Naive thymus-derived CD4-positive, alpha-beta T cell (primary cell): ENCODE measurements at places on chromosomes 5 and 9.

DNA sequence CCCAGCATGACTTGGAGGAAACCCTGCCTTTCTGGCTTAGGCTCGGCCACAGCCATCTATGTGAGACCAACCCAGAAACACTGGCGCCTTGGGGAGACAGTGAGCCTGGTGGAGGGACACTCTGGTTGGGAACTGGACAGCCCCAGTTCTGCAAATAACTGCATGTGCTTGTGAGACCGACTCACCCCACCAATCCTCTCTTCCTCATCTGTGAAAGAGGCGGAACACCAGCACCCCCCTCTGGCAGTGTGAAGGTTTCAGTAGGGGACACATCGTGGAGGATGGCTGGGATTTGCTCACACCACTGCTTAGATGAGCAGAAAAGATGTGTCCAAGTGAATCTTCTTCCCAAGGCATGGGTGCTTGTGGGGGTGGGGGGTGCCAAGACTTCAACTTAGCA is 43.4 kb upstream of the N4BP3 start:
- no peak overlapping the region for H3K27ac ChIP-seq
- no peaks in the 10 kb centered on the region for H3K36me3 ChIP-seq
- H3K4me3 ChIP-seq = no peak overlapping the region
- H3K4me1 ChIP-seq = no peaks in the 10 kb centered on the region
- no peak for DNase-seq
- no peaks in the 10 kb centered on the region for H3K27me3 ChIP-seq

GRCh38 chr9:93690618-93691017 is 114.2 kb downstream of the PHF2 start:
- DNase-seq = no peak
- no peak overlapping the region for H3K4me3 ChIP-seq
- no peaks in the 10 kb centered on the region for H3K36me3 ChIP-seq
- H3K27ac ChIP-seq = no peak overlapping the region
- H3K4me1 ChIP-seq = no peaks in the 10 kb centered on the region

DNA sequence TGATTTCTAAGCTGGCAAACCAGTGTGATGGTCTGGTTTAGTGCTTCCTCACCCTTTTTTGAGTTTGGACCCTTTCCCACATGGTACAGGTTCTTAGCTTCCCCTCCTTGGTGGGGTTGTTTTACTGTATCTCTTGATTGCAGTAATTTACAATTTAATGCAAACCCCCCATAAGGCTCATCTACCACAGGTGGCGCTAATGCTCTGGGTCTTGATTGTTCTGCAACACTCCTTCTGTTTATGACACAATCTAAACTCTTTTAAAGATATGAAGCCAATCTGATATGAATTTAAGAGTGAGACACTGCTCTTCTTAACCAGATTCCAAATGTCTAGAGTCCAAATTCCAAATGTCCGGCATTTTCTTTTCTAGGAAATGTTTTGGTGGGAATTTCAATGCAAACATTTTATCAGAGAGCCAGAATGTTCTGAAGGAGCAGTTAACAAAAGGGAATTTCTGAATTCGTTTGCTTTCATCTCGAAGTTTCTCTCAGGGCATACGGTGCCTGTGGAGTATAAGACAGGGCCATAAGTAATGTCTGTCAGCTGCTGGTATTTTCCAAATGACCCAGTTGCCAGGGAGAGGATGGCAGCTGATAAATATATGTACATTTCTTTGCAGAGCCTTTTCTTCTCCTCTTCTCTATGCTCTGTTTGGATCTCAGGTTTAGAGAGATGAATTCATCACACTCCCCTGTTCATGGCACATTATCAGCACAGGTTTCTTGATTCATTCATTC is 246.8 kb downstream of the ARHGAP26 start:
- no peak overlapping the region for H3K4me3 ChIP-seq
- DNase-seq = no peak
- no peaks in the 10 kb centered on the region for H3K4me1 ChIP-seq

- H3K4me1 ChIP-seq = no peaks in the 10 kb centered on the region
- H3K4me3 ChIP-seq = no peak overlapping the region
- DNase-seq = no peak
- no peaks in the 10 kb centered on the region for H3K36me3 ChIP-seq
- no peak overlapping the region for H3K27ac ChIP-seq
Observed at GRCh38 chr9:79461712-79462111, 110.1 kb upstream of the TLE4 start.

GRCh38 chr9:114985959-114986501 is 55.6 kb upstream of the TNFSF8 start:
- no peak overlapping the region for H3K27ac ChIP-seq
- H3K4me1 ChIP-seq = peaks cover 24% of the 10 kb centered on the region
- H3K4me3 ChIP-seq = no peak overlapping the region
- no peaks in the 10 kb centered on the region for H3K27me3 ChIP-seq
- DNase-seq = no peak

DNA sequence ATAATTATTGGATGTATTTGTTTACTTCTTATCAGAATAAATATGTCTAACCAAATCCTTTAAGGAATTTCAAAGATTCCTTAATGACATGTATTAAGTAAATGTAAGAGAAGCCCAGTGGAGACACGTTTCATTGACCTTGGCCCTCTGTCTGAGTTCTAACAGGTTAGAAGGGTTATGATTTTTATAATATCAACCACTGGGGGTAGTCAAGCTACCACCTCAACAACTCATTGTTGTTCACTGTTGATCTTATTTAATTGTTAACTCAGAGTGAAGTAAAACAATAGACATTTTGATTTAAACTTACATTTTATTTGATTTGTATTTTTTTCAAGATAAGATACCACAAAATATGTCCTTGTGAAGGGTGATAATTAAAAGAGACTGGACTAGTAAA is 499.2 kb upstream of the COX7C start:
- H3K27me3 ChIP-seq = no peaks in the 10 kb centered on the region
- H3K27ac ChIP-seq = no peak overlapping the region
- no peak overlapping the region for H3K4me3 ChIP-seq
- H3K36me3 ChIP-seq = no peaks in the 10 kb centered on the region

GRCh38 chr5:128264564-128265360 is 181.2 kb downstream of the SLC12A2 start:
- no peak for DNase-seq
- H3K4me3 ChIP-seq = no peak overlapping the region
- H3K4me1 ChIP-seq = no peaks in the 10 kb centered on the region

- H3K27ac ChIP-seq = no peak overlapping the region
- H3K4me1 ChIP-seq = no peaks in the 10 kb centered on the region
- no peak overlapping the region for H3K4me3 ChIP-seq
Observed at GRCh38 chr5:32018476-32019436, 155.4 kb downstream of the GOLPH3 start.

DNA sequence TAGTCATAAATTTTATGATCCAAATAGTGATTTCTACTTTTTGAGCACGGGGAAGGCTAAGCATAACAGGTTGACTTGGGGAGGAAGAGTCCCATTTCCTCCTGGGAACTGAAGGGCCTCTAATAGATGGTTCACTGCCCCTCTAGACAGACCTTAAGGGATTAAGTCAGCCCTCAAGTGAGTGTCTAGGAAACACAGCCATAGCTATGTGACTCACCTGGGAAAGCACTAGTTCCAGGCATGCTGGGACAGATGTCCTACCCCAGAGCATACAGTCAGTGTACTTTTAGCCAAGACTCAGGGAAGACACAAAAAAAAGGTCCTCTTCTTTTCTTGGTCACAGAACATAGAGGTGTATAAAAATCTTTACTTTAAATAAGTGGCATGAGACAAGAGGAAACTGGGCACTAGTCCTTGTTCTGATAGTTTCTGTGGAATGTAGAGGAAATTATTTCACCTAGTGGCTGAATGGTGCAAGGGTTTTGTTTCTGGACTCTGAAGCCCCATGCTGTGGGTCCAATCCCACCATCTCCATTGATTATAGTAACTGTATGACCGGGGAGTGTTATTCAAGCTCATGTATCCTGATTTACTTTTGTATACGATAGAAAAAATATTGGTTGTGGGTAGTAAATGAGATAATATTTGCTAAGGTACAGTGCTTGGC is 86.0 kb downstream of the NREP start:
- H3K27me3 ChIP-seq = no peaks in the 10 kb centered on the region
- no peak for DNase-seq
- no peak overlapping the region for H3K27ac ChIP-seq
- no peaks in the 10 kb centered on the region for H3K36me3 ChIP-seq

DNA sequence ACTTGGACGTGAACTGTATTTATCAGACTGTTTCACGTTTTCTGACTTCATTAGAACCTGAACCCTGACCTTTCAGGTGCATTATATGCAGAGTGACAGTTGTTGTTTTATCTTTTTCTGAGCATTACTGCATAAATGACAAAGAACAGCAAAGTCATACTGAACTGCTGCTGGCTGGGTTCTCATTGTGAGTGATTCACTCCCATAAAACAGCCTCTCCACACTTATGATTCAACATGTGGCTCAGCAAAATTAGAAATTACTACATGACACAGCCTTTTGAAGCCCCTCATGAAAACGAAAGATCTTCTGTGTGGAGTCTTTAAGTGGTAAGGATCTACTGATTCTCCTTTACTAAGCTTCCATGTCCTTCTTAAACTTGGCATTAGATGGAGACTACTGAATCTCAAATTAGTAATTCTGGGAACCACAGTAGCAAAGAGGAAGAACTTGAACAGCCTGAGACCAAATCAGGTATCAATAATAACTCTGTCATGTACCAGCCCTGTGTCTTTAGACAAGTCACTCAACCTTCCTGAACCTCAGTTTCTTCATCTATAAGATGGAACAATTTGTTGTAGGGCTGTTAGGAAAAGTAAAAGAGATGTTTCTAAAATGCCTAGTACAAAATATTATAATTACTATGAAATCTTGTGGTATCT is 172.3 kb upstream of the GNA14 start:
- no peak for DNase-seq
- no peak overlapping the region for H3K4me3 ChIP-seq
- H3K27me3 ChIP-seq = no peaks in the 10 kb centered on the region
- H3K27ac ChIP-seq = no peak overlapping the region

GRCh38 chr5:107557051-107557658 is 113.6 kb downstream of the EFNA5 start:
- H3K4me3 ChIP-seq = no peak overlapping the region
- H3K27me3 ChIP-seq = no peaks in the 10 kb centered on the region
- no peaks in the 10 kb centered on the region for H3K4me1 ChIP-seq
- no peak for DNase-seq
- H3K27ac ChIP-seq = no peak overlapping the region
- H3K36me3 ChIP-seq = no peaks in the 10 kb centered on the region

DNA sequence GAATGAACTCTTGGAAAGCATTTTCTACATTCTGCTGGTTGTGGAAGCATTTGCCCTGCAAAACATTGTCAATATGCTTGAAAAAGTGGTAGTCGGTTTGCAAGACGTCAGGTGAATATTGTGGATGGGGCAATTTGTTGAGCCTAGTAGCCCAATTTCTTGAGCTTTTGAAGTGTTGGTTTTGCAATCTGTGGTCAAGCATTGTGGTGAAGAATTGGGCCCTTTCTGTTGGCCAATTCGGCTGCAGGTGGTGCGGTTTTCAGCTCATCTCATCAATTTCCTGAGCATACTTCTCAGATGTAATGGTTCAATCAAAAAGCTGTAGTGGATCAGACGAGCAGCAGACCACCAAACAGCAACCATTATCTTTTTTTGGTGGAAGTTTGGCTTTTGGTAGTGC is 426.8 kb upstream of the CDH9 start:
- H3K27ac ChIP-seq = no peak overlapping the region
- no peaks in the 10 kb centered on the region for H3K4me1 ChIP-seq
- DNase-seq = no peak
- H3K36me3 ChIP-seq = no peaks in the 10 kb centered on the region
- no peaks in the 10 kb centered on the region for H3K27me3 ChIP-seq

DNA sequence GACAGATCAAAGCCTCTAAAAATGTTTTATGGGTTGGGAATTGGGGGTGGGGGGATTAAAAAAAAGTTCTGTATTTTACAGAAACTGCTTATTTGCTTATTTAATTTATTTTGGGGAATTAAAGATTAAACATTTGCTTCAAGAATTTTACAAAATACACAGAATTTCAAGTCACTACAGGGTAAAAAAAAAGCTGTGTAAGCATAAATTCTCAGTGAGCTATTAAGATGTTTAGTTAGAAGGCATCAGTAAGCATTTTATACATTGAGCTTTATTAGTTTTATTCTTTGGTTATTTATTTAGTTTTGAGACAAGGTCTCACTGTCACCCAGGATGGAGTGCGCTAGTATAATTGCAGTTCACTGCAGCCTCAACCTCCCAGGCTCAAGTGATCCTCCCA is 5.2 kb downstream of the BDP1 start:
- H3K4me3 ChIP-seq = no peak overlapping the region
- DNase-seq = no peak
- H3K27me3 ChIP-seq = no peaks in the 10 kb centered on the region
- H3K4me1 ChIP-seq = peaks cover 11% of the 10 kb centered on the region
